ENCODE measurements at places on chromosomes 5 and 9.

- DNase-seq: peak; percentile 35
These were observed 132.4 kb upstream of the NIPBL start for GRCh38 chr5:36743891-36744772.

GRCh38 chr9:2086971-2087370, 71.8 kb downstream of the SMARCA2 start:
- DNase-seq: no peak

- DNase-seq: no peak
These were observed 109.2 kb upstream of the EMB start for GRCh38 chr5:50550267-50550666.

DNA sequence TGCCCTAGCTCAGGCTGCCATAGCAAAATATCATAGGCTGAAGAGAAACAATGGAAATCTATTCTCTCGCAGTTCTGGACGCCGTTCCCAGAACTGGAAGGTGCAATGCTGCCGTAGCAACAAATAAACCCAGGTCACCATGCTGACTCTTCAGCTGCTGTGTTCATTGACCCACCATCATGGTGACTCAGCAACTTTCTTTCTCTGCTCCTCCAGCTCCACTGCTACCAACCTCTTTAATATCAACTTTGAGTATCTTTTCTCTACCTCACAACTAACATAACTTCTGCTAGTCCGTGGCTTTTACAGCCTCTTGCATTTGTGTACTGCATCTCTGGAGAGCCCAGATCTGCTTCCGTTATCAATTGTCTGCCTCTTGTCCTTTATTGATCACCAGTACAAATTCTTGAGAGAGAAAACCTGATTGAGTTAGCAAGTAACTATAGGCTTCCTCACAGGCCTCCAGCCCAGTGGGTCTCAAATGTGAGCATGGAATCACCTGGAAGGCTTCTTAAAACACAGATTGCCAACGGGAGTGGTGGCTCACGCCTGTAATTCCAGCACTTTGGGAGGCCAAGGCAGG, 47.3 kb upstream of the SLC30A5 start:
- no peak for DNase-seq

- DNase-seq: no peak
These were observed 3.4 kb downstream of the VCAN start for GRCh38 chr5:83474991-83475390.

DNA sequence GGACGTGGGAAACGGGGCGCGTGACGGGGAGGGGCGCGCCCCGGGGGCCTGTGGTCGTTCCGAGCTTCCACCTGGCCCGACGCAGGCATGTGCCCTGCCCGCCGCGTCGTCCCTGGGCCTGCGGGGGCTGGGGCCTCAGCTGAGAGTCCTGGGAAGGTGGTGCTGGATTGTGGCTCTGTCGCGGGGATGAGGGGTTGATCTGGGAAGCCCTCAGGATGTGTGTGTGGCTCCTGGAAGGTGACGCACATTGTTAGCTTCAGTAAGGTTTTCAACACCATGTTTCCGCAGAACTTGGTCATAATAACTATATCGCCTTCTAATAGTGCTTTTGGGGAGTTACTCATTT, 589.1 kb downstream of the MTRR start:
- peak; percentile 30 for DNase-seq

DNA sequence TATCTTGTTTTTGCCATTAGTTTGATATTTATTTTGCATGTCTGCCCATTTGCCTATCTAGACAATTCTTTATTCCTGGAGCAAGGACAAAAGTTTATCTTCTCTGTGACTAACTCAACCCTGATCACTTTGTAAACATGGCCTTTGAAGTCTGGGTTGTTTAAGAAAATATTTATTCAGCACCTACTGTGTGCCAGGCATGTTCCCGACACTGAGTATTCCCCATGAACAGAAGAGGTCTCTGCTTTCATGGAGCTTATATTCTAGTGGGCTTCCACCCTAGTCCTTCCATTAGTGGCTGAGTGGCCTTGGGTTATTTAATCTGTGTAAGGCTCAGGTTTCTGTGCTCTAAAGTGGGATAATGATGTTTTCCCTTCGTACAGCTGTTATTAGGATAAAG, 49.7 kb downstream of the SEMA6A start:
- DNase-seq: no peak

GRCh38 chr5:14627270-14627669, 37.2 kb upstream of the OTULIN start:
- no peak for DNase-seq

GRCh38 chr5:3598207-3598606, 2.6 kb downstream of the IRX1 start:
- DNase-seq: no peak

- no peak for DNase-seq
These were observed 5.3 kb downstream of the FBN2 start for GRCh38 chr5:128532776-128533175.

DNA sequence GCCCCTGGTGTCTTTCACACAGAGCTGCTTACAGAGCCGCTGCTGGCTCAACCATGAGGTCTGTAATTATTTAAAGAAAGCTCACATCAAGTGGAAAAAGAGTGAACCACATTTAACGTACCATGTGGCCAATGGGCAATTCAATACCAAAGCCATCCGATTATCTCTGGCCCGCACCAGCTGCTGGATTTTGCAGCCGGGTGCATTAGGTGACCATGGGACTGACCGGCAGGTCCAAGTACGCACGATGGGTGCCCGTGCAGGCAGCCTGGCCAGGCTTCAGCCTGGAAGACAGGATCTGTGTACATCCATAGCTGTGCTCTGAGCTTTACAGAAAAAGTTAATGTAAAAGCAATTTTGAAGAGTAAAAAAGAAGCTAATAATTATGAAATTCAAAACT, 20.5 kb downstream of the PPARGC1B start:
- DNase-seq: peak; percentile 46

DNA sequence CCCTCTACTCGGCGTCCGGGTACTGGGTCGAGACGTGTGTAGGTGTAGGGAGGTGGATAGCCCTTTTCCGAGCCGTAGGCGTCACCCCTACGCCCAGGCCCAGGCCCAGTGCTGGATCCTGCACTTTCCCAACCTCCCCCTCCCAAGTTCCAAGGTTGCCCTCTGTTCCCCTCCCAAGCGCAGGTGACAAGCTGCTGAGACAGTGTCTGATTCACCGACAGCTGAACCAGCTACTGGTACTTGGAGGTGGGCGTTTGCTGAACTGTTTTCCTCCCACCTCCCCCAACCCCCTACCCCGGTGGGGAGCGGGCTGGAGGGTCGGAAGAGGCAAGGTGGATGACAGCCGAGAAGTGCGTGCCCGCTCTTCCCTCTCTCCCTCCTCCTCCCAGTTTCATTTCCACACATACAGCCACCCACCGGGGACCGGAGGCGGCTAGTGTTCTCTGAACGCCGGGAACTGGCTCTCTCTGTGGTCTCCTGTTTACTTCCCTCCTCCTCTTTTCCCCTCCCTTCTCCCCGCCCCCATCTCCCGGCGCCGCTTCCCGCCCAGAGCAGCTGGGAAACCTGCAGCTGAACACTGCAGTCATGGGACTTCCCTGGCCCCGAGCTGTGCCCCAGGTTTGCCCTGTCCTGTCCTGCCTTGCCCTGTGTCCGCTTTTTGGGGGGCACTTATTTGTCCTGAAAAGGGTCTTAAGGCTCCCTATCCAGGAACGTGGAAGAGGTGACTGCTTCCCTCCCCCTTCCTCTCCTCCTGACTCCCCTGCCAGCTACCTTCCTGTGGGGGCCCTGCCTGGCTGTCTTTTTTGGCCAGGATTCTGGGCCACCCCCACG, 6.2 kb upstream of the KLF9 start:
- peak; percentile 94 for DNase-seq

GRCh38 chr5:93741136-93741811, at the start of gene POU5F2:
TSS of gene POU5F2 (minus strand) at chr5:93741600. CDS start at chr5:93741563, 37 bp downstream.
- no peak for DNase-seq

- DNase-seq: no peak
These were observed 152.3 kb downstream of the KDM4C start for GRCh38 chr9:6910032-6910431.

DNA sequence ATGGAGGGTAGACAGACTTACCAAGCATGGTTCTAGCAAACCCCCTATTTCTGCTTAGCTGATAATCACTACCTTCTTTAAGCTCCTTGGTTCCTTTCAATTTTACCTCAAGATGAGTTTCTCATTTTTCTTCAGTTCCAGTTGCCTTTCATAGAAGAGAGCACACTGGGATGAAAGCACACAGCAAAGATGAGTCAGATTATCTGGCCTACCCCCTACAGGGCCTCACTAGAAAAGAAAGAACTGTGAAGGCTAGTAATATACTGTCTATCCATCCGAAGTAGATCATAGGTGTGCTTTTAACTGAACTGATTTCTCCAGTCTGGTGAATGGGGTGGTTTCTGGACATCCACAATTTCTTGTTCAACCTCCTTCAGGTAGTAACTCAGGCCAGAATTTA, 122.5 kb downstream of the TRPM3 start:
- no peak for DNase-seq

DNA sequence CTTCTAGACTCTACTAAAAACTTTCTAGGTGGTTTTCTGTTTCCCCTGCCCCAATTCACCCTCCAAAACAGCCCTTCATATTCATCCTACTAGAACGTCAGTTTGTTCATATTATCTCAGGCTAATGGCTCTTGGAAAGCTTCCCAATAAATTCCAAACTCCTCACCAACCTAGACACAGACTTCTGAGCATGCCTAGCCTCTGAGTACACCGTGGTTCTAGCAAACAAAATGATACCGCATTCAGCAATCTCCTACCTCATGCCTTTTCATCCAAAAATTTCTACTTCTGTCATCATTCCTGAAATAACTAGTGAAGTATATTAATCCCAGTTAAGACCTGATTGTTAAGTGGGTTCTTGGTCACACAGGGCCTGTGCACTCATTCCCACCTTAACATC, 46.5 kb upstream of the NR5A1 start:
- no peak for DNase-seq

DNA sequence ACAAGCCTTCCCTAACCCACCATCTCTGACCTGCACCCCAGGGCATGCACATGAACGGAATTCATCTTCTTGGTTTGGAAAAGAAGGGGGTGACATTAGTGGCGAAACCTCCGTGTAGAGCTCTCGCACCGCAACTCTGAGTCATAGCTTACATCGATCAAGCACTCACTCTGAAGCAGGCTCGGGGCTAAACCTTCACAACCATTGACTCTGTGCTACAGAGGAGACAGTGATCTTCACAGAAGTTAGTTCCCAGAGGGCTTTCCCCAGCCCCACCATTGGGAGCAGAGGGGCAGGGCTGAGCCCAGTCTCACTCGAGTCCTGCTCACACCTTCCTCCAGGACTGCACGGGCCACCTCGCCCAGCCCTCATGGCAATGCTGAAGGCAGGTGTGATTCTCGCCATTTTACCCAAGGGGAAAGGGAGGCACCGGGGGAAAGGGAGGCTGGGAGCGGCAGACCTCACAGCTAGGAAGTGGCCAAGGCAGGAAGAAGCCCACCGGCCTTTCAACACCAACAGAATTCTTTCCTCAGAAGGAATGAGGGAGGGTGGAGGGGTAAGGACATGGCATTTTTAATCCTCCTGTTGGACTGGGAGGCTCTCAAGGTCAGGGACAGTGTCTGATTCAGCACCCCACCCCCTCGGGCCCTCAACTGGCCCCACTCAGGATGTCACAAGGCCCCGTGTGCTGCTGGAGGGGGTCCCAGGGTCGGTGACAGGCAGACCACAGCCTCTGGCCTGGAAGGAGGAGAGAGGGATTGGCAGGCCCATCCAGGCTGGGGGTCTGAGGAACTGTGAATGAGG, 25.9 kb upstream of the IL17B start:
- no peak for DNase-seq

- no peak for DNase-seq
These were observed 133.1 kb downstream of the HSD17B3 start for GRCh38 chr9:96168882-96169281.

DNA sequence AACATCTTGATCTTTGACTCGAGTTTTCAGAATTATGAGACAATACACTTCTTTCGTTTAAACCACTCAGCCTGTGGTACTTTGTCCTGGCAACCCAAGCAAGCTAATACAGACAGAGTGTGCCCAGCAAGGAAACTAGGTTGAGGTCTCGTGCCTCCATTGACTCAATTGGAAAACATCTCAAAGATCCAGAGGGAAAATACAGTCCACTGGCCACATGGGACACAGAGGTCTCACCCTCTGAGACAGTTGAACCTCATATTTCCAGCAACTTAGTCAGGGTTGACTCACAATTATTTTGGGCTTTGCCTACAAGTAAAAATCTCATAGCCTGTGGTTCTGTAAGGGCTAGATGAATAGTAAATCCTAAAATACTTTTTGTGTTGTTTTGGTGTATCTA, 631.5 kb downstream of the MTRR start:
- no peak for DNase-seq

GRCh38 chr9:98993570-98993945, 49.9 kb downstream of the COL15A1 start:
- DNase-seq: no peak

DNA sequence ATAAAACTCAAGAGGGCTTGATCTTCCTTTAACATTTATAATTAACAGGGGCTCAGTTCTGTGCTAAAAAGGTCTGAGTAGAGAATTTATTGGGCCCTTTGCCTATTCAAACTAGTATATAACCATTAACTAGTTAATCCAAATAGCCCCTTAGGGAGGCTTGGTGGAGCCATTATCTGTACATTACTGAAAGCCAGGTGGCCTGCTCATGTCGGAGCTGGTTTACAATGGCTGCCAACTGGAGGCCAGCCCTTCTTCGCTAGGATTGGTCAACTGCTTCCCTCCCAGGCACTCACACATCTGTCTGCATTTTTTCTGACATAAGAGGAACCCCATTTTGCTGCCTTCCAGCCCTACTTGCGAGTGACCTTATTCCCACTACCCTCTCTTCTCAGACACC, 30.4 kb upstream of the NDFIP1 start:
- DNase-seq: no peak

GRCh38 chr5:9173281-9174048, 372.4 kb downstream of the SEMA5A start:
- DNase-seq: no peak

DNA sequence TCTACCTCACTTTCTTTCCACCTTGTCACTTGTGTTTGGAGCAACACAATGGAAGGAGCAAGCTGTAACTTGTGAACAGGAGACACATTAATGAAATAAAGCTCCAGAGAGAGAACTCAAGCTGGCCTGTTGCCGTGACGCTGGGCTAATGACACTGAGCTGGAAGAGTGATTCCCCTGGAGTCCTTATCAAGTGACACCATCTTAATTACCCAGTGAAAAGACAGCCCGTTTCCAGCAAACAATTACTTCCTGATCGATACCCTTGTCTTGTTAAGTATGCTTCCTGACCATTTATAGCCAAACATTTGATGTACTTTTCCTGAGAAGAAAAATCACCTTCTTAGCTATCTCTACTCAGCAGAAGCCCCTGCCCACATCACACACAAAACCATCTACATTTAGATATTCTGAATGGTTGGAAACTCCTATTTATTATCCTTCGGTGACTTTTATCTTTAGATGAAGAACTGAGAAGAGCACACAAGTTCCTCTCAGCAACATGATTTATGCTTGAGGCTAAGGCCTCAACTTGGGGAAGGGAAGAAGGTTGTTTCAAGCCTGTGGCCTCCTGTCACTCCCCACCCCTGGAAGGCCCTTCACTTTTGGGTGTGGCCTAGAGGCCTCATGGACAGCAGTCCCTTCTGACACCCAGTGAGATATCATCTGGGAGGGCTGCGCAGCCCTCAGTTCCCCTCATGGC, 34.1 kb downstream of the CRHBP start:
- no peak for DNase-seq

Data from cerebellar cortex (tissue), 1 donor.